Activated CD4-positive, alpha-beta T cell treated with anti-CD3 and anti-CD28 coated beads for 48 hours (primary cell): ENCODE measurements at places on chromosomes 6 and 20.
A peak's percentile ranks its signal among the peaks of the same experiment; 100 is the strongest.

DNA sequence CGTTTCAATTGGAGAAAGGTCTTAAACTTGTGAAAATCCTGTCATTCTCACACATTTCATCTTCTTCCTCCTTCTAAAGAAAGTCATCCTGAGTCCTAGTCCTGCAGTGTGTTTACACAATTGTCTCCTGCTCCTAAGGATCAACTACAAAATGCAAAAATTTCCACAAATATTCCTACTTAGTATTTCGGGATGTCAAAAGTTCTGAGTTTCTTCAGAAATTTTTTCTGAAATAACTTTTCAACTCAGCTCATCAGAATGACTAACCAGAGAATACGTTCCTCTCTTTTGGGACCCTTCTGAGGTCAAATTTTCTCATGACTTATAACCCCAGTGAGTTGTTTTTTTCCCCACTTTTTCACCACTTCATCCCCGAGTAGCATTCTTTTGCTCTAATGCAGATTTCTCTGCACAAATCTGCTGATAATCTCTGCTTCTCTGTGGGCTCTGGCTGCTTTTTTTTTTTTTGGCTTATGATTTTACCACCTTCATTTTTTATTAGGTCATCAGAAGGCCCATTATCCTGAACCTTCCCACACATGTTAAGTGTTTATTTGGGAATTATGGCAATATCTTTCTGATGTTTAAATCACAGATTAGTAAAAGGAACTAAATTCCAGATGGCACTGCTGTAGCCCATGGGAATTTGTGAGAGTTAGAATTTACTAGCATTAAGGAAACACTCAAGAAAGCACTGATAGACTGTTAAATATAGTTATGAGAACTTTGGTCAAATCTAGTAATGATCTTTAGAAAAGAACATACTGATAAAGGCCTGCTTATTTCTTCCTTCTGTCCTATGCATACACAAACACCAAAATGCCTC, 41.4 kb downstream of the MAP3K5 start:
- DNase-seq, result no peak

DNA sequence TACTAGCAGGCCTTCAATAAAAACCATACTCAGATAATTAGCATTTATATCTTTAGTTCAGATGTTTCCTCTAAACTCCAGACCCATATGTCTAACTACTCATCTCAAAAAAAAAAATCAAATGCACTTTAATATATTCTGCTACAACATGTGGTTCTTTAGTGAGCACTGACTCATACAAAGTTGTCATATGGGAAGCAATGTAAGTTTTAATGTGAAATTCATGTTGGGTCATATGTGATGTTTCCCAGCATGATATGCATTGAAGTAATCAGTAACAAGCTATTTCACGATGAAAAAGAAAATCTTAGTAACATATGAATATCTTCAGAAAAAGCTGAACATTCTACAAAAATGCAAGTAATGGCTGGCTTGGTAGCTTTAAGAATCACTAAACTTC, 859.7 kb upstream of the ADGRB3 start:
- no peak for DNase-seq

GRCh38 chr20:58374027-58374850, 14.8 kb upstream of the VAPB start:
- no peak for DNase-seq

GRCh38 chr6:106746652-106747051, 117.3 kb downstream of the QRSL1 start:
- no peak for DNase-seq

- DNase-seq, result peak; percentile 45
Measured at GRCh38 chr6:3324262-3324942, 65.7 kb downstream of the PSMG4 start.

- DNase-seq, result no peak
Measured at GRCh38 chr6:38004908-38005307, 185.4 kb downstream of the ZFAND3 start.

- DNase-seq, result no peak
Measured at GRCh38 chr6:128443553-128443952, 76.8 kb downstream of the PTPRK start.

DNA sequence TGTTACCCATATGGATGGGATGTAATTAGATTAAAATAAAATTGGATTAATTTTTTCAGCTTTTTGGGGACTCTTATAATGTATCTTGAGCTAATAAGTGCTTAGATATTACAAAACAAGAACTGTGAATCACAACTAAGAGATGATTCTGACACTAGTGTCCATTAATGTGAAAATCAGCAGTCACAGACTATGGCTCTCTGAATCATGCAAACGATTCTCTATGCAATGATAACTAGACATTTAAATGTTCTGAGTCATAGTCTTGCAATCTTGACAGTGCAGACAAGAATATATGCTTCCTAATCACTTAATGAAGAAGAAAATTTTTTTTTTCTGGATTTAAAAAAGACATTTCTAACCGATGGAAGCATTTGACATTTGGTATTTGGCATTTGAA, 82.2 kb upstream of the OPRM1 start:
- no peak for DNase-seq

GRCh38 chr20:63835021-63835858, 4.2 kb upstream of the ZBTB46 start:
- DNase-seq, result no peak
